ENCODE measurements at places on chromosomes 7 and 10. TPM values are rescaled to one million over a fixed set of nuclear protein-coding genes. Genes with fewer than 3 reads are reported as not detected.
A peak's percentile ranks its signal among the peaks of the same experiment; 100 is the strongest.

- DNase-seq: peak; percentile 65
- H3K27ac ChIP-seq: no peak overlapping the region
- H3K27me3 ChIP-seq: peaks cover 10% of the 10 kb centered on the region
- H3K4me3 ChIP-seq: no peak overlapping the region
- H3K36me3 ChIP-seq: no peaks in the 10 kb centered on the region
- H3K4me1 ChIP-seq: peaks cover 21% of the 10 kb centered on the region
Observed at GRCh38 chr10:70558871-70559810, 43.4 kb downstream of the PRF1 start.

DNA sequence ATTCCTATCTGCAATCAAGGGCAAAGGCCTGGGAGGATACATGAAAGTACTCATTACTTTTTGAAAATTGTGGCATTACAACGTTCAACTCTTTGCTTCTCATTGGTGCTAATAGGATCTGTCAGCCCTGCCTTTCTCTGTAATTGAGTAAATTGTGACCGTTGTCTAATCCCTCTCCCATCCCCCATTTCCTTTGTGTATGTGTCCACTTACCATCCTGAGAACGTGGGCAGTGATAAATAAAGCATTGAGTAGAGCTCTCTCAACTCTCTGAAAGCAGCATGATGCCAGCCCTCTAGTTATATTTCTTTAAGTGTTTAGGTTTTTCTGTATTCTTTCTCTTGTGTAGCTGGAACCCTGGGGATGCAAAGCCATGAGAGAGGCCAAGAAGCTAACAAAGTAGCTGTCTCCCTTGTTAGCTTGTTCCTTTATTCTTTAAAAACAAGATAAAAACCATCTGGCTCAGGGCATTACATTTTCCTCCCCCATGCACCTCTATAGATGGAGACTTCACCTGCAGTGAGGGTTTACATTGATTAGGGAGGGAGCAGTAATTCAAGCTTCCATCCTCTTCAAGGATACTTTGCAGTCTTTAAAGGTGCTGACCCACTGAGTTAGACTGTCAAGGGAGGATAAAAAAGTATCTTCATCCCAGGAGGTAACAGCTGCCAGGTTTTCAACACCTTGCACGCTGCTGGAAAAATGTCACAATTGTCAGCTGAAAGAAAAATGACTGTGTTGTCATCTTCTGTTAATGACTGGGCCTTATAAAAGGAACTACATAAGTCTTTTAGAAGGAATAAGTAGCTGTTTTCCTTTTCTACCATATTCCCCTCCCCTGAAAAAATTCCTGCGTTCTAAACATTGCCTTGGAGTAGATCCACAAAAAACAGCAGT, 112.3 kb downstream of the BTRC start:
- no peak for DNase-seq
- no peaks in the 10 kb centered on the region for H3K27me3 ChIP-seq
- peaks cover 28% of the 10 kb centered on the region for H3K4me1 ChIP-seq

DNA sequence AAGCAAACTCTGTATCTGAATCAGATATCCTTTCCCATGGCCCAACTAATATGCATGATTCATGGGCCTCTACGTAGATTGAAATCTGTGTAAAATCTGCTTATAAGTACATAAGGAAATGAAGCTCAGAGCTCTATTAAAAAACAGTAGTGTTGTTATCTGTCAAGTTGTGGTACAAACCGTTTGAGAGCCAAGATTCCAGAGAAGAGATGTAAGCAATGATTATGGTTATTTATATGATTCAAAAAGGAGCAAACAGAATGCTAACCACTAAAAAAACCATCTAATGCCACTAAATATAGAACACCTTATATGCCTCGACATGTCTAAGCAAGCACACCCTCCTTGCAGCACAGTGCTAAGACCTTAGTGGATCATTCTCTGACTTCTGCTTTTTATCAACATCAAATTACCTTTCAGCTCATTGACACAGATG, 26.6 kb downstream of the RPP38 start:
- H3K27ac ChIP-seq: peak overlapping the region; percentile 75
- peaks cover 5% of the 10 kb centered on the region for H3K36me3 ChIP-seq
- no peak for DNase-seq
- H3K4me1 ChIP-seq: peaks cover 7% of the 10 kb centered on the region
- H3K27me3 ChIP-seq: peaks cover 2% of the 10 kb centered on the region

The FAM131B gene
- 111 TPM for total RNA-seq

The CYP2C19 gene
- not detected for total RNA-seq
